ENCODE measurements at places on chromosomes 3 and 15.

GRCh38 chr15:83644439-83644838, 9.5 kb upstream of the ADAMTSL3 start:
- no peak for DNase-seq

DNA sequence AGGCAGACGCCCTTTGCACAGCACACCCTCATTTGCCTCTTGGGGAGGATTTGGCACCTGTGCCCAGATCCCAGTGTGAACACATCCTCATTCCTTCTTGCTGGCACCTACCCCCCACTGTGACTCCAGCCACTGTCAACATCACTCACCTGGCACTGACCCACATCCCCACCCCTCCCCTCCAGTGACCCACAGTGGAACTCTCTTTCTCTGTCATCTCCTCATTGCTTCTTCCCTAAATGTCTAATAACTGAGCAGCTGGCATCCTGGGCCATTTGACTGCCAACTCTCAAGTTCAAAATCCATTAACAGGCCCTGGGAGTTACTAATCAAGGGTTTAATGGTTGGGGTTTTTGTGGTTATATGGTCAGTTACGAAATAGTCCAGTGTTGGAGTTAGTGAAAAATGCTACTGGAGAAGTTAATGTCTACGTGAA, 14.4 kb downstream of the SNAPC5 start:
- DNase-seq: peak; percentile 80

DNA sequence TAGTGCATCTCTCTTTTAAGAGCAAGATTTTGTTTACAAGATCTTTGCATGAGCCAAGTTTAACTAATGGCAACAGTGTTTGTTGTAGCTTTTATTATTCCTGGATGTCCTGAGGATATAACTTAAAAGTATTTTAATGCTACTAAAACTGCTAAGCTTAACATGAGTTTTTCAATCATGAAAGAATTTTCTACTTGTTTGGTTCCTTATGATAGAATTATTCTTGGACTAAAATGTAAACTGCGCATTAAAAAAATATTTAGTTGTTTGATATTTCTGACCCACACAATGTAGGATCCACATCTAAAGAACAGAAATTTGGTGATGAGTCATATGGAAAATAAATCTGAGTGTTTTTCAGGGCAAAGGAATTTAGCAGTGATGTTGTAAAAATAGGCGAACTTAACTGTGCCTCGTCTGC, 70.8 kb downstream of the RAP2B start:
- no peak for DNase-seq

DNA sequence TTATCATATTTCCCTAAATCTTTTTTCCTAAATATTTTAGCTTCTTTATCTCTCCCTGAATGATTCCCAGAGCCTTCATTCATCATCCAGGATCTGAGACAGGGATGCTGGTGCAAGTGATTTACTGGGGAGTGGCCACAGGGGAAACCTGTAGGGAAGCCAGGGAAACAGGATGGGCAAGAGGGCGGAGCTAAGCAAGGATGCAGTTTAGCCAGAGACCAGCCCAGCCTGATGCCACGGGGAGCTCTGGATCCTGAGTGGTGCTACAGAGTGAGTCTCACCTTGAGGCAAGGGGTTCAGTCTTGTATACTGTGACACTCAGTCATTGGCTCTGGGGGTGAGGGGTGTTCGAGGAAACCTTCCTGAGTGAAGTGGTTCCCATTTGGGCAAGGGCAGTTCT, 39.7 kb upstream of the LRRFIP2 start:
- no peak for DNase-seq

- no peak for DNase-seq
Observed at GRCh38 chr3:98800401-98800800, 37.3 kb downstream of the ST3GAL6 start.

DNA sequence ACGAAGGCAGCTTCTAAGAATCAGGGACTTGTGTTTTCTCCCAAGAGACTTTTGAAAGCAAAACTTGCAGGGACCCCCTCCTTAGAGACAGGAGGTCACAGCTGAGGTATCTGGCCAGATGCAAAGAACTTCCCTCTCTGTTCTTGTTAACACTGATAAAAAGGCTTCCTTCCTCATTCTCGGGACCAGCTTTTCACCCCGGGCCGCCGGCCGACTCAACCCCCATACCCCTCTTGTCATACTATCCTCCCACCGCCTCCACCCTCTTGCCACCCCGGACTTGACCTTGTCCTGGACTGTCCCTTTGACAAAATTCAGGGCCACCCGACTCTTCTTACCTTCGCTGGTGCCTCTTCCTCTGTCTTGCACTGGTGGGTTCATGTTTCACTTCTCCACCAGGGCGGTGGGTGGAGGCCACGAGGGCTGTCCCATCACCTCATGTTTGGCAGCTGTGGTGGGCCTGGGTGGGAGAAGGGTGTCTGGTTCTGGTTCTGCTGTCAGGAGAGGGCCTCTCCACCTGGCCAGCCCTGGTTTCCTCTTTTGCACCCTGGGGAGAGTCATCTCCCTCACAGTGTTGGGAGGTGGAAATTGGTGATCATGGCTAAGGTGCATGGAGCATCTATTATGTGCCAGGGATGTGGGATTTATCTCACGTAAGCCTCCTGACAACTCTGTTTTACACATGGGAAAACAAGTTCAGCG, 32.5 kb downstream of the BHLHE40 start:
- DNase-seq: no peak

GRCh38 chr15:83720468-83720867, 66.5 kb downstream of the ADAMTSL3 start:
- DNase-seq: no peak

Data from DMS79 (cell line).